M059J (cell line): ENCODE measurements at places on chromosomes 6 and 20.

DNA sequence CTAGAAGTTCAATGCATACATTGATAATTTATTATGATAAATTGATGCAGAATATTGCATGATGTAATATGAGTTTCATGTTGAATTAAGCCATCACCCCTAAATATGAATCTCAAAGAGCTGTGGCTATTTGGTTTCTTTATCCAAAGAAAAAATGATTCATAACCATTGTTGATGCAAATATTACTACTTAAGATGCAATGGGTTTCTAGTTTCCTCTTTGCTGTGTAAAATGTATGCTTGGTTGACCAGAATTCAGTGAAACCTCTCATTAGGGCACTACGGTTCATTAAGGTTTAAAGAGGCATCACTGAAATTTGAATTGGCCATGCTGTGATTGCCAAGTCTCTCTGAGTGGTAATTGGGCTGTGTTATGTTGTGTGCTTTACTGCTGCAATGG, 492.5 kb upstream of the FLRT3 start:
- DNase-seq: no peak

DNA sequence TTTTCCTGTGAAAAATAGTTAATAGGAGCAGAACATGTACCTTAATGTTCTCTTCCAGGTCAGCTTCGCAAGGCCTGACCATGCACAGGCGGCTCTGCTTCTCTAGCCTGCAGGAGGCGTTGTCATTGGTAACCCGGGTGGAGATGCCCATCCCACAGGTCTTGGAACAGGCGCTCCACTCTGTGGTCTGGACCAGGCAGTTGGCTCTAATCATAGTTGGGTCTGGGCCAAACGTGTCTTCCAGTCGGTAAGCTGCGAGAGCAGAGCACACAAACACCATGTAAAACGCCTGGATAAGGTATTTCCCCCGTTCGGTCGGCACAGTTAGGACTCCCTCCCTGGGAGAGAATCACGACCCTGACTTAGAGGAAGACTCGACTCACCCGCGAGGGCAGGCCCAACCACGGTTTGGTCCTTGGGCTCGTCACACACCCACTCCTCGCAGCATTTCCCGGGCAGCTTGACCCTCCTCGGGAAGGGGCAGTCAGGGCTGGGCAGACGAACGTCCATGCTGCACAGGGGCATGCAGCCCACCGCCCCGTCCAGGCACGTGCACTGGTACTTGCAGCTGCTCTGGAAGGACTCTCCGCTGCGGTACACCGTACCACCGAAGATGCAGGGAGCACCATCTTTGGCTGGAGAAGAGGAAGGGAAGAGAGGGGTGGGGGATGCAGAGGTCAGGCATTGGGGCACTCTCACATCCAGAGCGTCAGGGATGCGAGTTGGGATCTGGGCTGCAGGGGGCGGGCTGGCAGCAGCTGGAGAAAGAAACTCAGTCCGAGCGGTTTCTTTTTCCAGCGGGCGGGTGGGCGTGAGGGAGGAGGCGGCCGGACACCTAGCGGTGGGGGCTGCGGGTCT, 1.0 kb downstream of the CCN2 start:
- DNase-seq: peak; percentile 97

GRCh38 chr6:17919496-17919895, 67.9 kb downstream of the KIF13A start:
- DNase-seq: no peak

DNA sequence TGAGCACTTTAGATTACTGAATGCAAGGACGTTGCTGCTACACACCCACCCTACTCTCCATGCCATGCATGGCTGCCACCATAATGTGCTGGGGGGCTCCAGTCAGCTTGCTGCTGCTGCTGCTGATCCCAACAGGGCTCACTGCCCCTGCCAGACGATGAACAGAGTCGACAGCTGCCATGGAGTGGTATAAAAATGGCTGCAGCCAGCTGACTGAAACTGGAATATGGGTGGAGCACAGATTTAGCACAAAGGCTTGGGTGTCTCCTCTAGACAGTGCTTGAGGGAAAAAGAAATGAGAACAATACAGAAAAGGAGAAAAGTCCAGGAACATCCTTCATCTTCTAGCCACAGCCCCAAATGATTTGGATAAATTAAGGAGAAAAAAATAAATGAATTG, 150.7 kb downstream of the PDSS2 start:
- DNase-seq: no peak

DNA sequence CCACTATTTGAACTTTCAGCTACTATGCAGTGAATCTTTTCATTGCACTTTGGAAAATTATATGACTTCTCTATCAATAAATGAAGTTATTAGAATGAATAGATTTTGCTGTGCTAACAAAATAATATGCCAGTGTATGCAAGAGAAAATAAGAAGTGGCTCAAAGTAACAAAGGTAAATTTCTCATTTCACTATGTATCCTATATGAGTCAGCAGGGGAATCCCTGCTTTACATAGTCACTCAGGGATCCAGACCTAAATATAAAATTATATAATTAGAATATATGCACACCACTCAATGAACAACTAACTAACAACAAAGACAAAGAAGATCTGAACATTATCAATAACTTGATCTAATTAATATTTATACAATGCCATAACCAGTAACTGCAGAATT, 390.8 kb upstream of the IRAK1BP1 start:
- DNase-seq: no peak

DNA sequence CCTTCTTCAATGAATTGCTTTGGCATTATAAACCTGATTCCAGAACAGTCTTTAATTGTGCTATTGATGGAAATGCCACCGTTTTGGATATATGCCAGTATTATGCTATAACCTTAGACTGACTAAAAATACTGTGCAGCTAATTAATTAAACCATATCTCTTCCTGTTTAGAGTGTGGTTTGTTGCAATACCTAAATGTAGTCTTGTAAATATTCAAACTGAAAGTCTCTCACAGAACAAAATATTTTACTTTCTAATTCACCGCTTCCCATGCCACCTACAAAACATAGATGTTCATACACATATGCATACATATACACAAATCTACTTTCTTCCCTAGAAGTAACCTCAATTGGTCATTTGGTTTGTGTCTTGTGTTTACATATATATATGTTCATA, 126.6 kb downstream of the SIM1 start:
- DNase-seq: no peak

GRCh38 chr6:134406311-134406710, 88.4 kb upstream of the SGK1 start:
- no peak for DNase-seq

DNA sequence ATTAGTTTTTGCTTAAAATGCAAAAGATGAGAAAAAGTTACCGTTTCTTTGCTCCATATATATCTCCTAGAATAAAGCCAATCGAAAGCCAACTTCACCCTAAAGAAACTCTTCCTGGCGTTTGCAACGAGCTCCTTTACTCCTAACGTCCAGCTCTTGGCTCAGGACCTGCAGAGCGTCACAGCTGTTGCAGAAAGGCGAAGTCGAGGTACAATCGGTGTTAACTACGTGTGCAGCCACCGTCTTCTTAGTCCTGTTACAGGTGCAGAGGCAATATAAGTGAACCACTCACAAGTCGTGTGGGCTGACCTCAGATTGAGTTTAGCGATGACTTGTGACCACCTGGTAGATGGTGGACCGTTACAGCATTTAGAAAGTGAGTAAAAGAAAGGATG, 113.1 kb downstream of the TRIM27 start:
- no peak for DNase-seq

DNA sequence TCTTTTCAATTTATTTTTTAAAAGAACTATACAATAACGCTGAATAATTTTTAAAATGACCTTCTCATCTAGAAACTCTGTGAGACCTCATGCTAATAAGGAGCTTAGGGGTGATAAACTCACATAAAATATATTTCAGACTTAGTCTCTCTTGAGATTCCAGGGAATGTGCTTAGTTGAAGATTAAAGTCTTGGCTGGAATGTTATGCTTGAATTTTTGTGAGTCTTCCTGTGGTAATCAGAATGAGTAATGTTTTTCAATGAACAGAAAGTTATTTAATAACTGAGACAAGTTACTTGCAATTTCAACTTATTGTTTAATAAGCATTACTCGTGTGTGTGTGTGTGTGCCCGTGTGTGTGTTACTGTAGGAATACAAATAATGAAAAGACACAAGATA, 379.9 kb upstream of the EPHA7 start:
- DNase-seq: no peak

DNA sequence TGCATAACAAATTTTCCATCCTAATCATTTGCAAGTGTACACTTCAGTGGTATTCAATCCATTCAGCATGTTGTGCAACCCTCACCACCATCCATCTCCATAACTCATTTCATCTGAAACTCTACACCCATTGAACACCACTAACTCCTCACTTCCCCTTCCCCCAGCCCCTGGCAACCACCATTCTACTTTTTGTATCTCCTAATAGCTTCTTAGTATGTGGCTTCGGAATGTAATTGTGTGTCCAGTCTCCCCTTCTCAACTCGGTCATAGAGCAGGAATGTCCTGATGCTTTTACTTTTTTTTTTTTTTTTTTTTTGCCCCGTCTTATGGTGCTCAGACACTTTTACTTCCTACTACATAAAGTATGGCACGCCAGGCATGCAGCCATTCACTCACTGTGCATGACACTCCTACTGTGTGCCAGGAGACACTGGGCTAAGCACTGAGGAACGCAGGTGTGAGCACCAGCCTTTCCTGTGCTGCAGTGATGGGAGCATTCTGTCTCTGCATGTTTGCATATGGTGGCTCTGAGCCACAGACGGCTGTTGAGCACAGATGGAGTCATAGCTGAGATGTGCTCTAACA, 15.3 kb downstream of the HCK start:
- peak; percentile 89 for DNase-seq

DNA sequence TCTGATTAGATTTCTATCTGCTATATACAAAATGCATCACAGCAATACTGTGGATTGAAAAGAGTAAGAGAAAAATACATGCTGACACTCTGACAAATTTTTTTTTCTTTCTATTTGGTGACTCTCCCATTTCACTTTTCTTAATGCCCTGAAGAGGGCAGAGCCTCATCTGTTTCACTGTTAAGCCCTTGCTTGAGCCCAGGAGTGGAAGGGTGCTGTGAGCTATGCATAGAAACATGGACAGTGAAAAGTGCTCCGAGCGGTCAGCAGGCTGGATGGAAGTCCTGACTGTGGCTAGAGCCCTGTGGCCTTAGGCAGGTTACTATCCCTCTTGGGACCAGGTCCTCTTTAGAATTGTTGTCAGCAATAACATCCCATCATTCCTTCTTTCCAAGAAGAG, 17.4 kb upstream of the CSE1L start:
- peak; percentile 42 for DNase-seq

- no peak for DNase-seq
Measured at GRCh38 chr20:37925265-37926165, 22.6 kb downstream of the VSTM2L start.

DNA sequence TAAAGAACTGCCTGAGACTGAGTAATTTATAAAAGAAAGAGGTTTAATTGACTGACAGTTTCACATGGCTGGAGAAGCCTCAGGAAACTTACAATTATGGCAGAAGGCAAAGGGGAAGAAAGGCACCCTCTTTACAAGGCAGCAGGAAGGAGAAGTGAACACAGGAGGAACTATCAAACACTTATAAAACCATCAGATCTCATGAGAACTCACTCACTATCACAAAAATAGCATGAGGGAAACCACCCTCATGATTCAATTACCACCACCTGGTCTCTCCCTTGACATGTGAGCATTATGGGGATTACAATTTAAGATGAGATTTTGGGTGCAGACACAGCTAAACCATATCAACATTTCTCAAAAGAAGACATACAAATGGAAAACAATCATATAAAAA, 266.3 kb downstream of the EPM2A start:
- no peak for DNase-seq

DNA sequence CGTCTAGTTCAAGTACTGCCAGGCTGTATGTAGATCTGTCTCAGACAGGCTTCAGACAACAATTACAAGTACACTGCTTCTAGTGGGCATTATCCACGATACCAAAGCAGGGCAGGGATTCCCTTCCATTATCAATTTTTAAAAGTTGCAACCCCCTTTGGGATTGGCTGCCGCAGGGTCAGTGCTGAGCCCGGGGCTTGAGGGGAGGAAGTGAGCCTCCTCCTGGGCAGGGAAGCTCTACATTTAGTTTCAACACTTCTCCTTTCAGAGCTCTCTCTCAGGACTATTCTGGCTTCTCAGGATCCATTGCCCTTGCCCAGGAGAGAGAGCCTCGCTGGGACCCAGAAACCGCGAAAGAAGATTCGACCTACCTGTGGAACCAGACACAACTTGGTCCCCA, 1.5 kb downstream of the HTR1B start:
- DNase-seq: no peak

- DNase-seq: peak; percentile 61
Measured at GRCh38 chr6:108492131-108492766, 68.5 kb upstream of the FOXO3 start.

GRCh38 chr20:31968291-31969126, 558 bp downstream of the XKR7 start:
- DNase-seq: peak; percentile 65

DNA sequence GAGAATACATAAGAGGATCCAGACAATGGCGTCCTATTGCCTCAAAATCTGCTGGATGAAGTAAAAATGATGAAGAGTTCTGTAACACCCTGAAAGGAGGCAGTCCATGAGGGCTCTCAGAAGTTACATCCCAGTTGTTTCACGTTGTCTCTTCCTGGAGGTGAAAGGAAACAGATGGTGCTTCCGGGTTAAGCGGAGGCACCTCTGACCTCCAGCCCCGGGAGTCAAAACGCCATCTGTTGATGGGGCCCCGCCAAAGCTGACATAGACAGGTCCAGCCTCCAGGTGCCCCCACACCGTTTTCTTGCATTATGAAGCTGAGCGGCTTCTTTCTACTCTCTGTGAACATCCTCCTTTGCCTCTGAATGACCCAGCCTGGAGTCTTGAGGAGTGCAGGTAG, 9.5 kb downstream of the SEMG2 start:
- DNase-seq: no peak

- DNase-seq: no peak
Measured at GRCh38 chr6:159513914-159514313, 179.1 kb downstream of the SOD2 start.

- peak; percentile 8 for DNase-seq
Measured at GRCh38 chr20:4896971-4897497, 104.3 kb downstream of the SLC23A2 start.

- no peak for DNase-seq
Measured at GRCh38 chr20:24933266-24933908, 15.7 kb upstream of the CST7 start.

DNA sequence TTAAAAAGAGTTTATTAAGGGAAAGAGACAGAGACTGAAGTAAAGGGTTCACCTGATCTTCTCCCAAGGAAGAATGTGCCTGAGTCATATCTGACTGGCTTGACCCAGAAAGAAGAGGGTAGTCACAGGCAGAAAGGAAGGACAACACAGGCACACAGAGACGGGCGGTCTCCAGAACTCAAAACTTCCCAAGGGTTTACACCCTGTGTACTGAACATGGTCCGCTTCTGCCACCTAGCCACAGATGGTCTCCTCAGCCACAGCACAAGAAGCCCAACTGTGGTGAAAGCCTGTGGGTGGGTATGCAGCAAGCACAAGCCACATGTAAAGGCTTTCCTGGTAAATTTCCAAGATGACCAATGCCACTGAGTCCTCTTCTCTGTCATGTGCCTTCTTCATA, 17.2 kb downstream of the UNC5CL start:
- DNase-seq: peak; percentile 96

GRCh38 chr6:25017932-25018567, 82.3 kb upstream of the RIPOR2 start:
- peak; percentile 73 for DNase-seq
